Right ventricle myocardium inferior (tissue), 1 donor: ENCODE measurements at places on chromosomes 6 and 20.

- peak; percentile 81 for DNase-seq
Measured at GRCh38 chr20:35303735-35304491, 11.7 kb upstream of the FAM83C start.

DNA sequence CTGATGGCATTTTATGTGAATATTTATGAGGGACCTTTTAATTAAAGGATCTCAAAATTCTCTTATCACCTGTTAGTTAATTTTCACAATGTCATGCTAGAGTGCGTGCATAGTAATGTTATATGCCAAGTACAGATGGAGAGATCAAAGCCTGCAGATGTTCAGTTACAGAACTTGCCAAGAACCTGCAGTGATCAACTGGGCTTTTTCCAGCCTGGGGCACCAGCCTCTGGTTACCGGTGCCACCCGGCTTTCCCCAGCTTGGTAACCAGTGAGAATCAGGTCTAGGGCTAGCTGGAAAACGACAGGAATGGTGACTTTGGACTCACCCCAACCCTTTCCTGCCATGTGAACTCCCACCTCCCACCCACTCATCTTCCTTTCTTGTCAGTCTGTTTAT is 91.8 kb downstream of the CAP2 start:
- DNase-seq: no peak

- DNase-seq: no peak
Measured at GRCh38 chr20:18783385-18783959, 30.1 kb upstream of the SCP2D1 start.

DNA sequence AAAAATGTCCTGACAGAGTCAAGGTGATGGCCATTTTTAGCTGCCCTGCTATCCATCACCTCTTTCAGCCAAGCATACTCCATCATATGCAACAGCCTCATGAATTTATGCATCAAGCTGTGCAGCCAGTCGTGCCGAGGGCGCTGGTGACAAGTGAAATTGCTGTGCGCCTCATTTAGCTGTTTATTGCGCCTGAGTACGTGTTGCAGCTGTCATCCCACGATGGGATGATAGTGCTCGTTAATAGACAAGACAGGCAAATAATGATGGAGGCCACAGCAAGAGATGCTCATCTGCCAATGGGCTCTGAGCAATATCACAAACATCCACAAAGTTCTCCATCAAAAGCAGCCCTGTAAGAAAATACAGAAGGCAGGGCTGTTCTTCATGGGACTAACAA is 562.3 kb upstream of the POU3F2 start:
- DNase-seq: peak; percentile 61

GRCh38 chr6:139374357-139375225 is at the start of gene CITED2:
TSS of gene CITED2 (minus strand) at chr6:139374648. CDS start at chr6:139373944, 704 bp downstream.
- DNase-seq: peak; percentile 97

GRCh38 chr6:70162972-70163371 is 139.9 kb downstream of the COL9A1 start:
- DNase-seq: no peak

GRCh38 chr6:47187893-47188587 is 121.7 kb downstream of the TNFRSF21 start:
- DNase-seq: no peak

GRCh38 chr6:106855117-106855516 is 119.4 kb downstream of the CD24 start:
- DNase-seq: no peak

DNA sequence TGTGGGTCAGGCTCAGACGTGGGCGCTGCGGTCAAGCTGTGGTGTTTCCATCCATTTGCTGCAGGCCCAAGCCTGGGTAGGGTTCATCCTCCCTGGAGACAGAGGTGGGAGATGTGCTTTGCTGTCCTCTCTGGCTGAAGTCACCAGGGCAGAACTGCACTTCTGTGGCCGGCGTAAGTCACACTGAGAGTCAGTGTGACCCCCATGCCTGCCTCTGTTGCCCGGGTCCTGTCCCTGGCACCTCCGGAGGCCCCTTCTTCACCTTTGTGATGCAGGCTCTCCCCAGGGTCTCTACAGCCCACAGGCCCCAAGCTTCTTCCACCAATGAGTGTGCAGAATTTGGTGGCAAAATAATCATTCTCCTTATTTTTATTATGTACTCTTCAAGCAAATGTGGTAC is 53.8 kb upstream of the DACT2 start:
- no peak for DNase-seq

- DNase-seq: peak; percentile 82
Measured at GRCh38 chr6:30955367-30956042, 14.7 kb downstream of the MUCL3 start.

- DNase-seq: no peak
Measured at GRCh38 chr6:145842693-145843546, 28.3 kb upstream of the FBXO30 start.

GRCh38 chr20:36629719-36630681 is 16.0 kb downstream of the SLA2 start:
- DNase-seq: no peak

DNA sequence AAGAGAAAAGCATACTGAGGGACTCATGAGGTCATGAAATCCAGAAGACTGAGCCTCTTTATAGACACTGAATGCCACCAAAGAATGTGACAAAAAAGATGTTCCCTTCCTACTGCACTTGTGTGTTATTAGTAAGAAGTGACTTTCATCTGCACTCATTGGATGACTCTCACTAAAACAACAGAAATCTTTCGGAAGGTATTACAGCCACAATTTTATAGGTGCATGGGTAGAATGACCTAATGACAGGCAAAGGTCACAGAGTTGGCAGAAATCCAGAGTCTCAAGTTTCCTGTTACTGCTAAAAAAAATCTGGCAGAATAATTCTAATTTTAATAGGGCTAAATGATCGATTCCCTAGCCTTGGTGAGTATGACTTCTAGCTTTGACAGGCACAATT is 13.3 kb downstream of the PKHD1 start:
- no peak for DNase-seq
